DMS53 (cell line): ENCODE measurements at places on chromosomes 2 and 18.

DNA sequence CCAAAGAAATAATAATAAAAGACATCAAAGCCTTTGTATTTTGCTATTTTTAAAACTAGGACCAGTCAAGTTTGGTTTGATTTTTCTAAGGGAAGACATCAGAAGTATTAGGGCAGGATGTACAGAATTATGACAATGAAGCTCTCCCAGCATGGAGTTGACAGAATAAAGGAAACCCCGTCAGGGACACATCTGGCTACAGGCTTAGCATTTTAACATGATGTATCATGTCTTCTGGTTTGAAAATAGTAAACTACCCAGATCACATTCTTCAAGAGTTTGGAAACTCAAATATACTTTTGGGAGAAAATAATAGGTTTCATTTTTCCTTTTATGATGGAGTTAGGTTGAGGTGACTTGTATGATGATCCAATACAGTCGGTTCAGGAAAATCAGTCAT lies 552.0 kb upstream of the CDH2 start:
- no peak for DNase-seq

DNA sequence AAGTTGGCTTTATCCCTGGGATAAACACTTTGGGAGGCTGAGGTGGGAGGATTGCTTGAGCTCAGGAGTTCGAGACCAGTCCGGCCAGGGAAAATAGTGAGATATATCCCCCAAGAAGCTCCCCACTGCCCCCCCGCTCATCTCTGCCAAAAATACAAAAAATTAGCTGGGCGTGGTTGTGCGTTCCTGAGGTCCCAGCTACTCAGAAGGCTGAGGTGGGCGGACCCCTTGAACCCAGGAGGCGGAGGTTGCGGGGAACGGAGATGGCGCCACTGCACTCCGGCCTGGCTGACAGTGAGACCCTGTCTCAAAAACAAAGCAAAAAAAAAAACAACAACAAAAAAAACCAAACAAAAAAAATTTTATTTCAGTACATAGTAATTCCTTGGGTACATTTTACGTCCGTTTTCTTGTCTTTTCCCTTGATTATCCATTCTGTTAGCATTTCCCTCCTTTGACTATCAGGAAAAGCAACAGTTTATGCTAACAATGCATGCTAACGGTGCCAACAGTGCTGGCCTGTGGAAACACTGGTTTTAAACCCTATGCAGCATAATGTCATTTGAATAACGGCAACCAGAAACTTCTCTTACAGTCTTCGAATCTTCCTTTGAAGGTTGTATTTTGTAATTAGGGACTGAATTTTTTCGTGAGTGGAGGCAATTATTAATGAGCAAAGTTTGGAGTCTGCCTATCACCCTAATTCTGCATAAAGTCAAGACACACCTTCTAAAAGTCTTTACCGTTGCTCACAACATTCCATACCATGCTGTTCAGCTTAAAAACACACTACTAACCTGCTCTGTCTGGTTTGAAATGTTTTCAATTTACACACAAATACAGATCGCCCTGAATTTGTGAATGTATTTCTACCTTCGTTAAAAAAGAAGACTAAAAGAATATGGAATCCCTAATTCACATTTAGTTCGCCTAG lies 721 bp upstream of the MIB1 start:
- peak; percentile 25 for DNase-seq

GRCh38 chr2:124485659-124486058 lies 460.6 kb downstream of the CNTNAP5 start:
- DNase-seq, result peak; percentile 8

DNA sequence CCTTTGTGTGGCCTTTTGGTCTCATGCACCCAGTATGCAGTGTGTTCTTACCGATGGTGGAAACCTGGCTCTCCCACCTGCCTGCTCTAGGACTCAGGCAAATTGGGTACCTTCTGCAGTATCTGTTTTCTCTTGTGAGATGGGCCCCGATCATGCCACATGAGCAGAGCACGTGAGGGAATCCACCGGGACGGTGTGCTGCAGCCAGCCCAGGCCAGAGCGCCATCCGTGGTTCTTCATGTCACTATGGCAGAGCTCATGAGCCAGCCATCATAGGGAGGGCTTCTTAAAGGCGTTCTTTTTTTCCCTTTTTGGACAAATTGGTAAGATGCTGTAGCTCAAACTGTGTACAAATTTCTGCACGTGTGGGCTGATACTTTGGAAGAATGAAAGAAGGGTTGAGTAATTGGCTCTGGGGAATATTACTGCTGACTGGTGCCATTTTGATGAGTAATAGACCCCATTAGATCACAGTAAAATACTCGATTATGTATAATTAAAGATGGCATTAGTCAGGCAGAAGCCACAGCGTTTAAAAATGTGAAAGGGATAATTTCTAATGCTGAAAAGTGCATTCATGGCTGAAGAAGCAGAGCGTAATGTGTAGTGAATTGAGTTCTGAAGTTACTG lies 19.2 kb downstream of the SH3RF3 start:
- no peak for DNase-seq

GRCh38 chr2:241237949-241238371 lies 49.5 kb downstream of the ANO7 start:
- peak; percentile 78 for DNase-seq

DNA sequence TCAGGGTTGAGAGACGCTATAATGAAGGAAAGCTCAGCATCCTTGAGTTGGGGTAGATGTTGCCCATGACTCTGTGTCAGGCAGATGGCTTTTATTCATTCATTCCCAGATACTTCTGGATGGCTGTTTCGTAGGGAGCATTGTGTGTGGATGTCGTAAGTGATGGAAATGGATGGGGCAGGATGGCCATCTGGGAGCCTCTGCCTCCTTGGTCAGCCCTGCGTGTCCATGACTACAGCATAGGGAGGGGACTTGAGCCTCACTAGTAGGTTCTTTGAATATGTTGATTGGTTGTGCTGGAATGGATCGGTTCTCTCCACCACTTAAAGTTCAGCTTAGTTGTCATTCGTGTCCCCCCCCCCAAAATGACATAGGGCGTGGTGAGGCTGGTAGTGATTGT lies 44.9 kb downstream of the TGOLN2 start:
- no peak for DNase-seq

DNA sequence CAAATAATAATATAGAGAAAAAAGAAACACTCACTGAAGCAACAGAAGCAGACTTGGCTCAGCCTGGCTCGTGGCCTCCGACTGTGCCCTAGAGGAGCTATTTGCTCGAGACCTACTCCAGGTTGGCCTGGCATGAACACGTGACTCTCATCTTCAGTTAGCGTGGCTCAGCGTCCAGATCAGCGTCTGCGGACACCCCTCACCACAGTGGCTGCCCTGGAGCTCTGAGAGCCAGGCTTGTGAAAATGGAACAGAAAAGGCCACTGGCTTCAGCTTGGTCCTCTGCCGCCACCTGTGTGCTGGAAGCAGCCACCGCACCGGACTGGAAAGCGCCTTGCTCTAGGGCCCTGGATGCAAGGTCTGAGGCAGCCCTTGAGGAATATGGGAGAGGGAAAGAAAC lies 1184.0 kb upstream of the GYPC start:
- peak; percentile 88 for DNase-seq

DNA sequence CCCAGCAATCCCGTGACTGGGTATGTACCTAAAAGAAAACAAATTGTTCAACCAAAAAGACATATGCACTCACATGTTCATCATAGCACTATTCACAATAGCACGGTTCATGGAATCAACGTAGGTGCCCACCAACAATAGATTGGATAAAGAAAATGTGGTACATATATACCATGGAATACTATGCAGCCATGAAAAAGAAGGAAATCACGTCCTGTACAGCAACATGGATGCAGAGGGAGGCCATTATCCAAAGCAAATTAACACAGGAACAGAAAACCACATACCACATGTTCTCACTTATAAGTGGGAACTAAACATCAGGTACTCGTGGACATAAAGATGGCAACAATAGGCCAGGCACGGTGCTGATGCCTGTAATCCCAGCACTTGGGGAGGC lies 207.9 kb upstream of the TNP1 start:
- no peak for DNase-seq

- DNase-seq, result no peak
Measured at GRCh38 chr18:80104364-80104779, 4.7 kb upstream of the ADNP2 start.

DNA sequence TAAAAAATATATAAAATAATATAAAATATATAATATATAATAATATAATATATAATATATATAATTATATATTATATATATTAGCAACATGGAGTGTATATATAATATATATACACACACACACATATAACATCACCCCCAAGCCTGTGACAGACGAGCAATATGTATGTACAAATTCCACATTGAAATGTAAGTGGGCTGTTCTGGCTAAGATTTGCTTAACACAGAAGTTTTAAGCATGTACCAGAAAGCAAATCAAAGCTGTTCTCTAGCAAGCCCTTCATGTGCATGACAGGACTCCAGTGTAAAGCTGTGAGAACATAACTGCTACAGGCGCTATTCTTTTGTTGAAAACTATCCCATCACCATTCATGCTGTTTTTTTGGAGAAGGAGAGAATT lies 261.7 kb upstream of the TNP1 start:
- DNase-seq, result no peak

DNA sequence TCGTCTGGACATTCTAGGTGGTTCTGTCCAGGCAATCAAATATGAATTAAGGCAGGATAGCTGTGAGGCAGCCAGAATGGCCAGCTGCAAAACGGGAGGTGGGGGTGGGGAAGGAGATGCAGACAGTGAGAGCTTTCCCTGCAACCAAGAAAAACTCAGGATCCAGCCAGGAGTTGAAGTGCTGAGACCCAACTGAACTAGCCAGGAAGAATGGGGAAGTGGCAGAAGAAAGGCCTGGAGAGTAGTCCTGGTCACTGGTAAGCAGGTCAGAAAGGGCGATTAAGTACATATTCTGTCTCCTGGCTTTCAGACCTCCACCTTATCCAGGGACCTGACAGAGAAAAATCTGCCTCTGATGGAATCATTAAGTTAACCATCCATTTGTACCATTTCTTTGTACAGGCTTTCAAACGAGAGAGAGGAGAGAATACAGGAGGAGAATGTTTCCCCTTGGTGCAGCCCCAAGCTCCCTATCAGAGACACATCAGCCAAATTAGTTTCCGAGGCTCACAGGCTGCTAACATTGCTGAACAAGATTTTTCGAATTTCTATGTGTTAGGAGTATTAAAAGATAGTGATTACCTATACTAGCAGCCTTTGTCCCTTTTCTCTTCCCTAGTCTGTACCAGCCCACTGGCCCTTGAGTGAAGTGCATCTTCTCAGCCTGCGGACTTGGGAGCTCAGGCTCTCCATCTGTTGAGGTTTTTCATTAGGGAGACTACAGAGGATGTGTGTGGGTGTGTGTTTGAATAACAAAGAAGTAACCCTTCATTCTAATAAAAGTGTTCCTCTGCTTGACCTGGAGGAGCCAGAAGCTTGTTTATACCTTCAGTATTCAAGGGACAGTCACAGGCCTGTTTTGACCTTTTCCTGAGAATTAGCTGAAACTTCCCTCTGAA lies 12.5 kb upstream of the HOXD1 start:
- no peak for DNase-seq

DNA sequence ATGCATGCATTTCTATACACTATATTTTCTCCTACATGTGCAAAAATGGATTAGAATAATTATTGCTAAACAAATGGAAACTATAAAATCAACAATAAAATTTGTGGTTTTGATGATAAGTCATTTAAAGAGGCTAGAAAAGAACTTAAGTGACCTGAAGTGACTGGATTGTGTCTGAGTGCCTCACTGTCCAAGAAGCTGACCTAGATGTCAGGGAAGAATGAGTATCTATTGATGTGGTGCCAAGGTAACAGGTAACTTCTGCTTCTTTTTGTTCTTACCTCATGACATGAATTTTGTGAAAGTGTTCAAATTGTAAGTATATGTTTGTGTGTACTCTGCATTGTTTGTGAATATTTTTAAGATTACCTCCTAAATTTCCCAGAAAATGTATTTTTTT lies 1623.9 kb upstream of the ACVR2A start:
- no peak for DNase-seq

DNA sequence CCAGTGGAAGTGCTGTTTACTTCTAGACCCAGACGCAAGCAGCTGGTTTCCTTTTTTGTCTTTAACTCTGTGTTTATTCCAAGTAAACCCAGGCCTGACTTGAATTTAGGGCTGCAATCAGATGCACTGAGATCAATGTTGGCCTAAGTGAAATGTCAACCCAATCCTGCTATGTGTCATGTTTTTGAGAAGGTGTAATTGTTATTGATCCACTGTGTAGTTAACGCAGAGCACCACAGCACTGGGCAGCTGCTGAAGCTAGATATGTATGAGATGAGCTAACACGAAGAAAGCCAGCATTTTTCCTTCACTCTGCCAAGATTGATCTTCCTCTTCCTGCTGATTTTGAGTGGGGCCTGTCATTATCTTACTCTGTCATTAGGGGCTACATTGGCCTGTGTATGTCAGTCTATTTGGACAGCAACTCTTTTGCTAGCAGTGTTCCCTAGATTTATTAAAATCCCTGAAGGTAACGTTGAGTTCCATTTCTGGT lies 18.9 kb upstream of the DLX1 start:
- no peak for DNase-seq

DNA sequence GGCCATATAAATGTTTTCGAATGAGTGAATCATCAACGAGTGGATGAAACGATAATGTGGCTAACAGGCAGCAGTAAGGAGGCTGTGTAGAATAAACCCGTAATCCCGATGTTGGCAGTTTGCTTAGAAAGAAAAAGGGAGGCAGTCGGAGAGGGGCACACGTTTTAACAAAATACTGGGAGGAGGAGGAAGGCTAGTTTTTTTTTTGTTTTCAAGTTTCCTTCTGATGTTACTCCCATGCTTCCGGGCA lies 476 bp upstream of the MSH2 start:
- DNase-seq, result peak; percentile 94

DNA sequence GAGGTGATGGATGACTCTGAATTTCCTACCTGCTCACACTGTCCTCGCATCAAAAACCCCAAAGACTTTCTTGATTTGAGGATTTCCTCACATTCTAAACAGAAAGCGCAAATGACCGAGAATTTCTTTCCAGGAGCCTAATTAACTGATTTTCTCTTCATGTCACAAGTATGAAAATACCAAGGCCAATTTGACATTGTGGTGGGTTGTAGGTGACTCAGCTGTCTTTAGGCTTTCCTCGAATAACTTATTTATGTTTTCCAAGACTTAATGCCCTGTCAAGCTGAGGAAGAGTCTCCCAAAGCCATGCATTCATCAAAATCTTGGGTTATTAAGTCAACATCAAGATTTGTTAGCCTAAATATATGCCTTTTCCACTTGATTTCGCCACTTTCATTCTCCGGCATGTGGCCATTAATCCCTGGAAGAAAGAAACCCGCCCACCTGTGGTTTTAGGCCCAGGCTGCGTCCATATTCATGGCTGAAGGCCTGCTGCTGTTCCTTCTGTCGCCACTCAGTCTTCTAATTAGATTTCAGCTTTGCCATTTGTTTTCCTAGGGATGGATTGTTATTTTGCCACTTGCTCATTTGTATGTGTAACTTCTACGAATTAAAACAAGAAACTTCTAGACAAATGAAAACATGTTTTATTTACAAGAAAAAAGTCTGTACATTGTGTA lies 84.9 kb downstream of the ST6GAL2 start:
- DNase-seq, result no peak
